ENCODE measurements at places on chromosomes 7 and 10.

GRCh38 chr10:76998451-76998850 is 639.2 kb downstream of the KCNMA1 start:
- no peak for DNase-seq

DNA sequence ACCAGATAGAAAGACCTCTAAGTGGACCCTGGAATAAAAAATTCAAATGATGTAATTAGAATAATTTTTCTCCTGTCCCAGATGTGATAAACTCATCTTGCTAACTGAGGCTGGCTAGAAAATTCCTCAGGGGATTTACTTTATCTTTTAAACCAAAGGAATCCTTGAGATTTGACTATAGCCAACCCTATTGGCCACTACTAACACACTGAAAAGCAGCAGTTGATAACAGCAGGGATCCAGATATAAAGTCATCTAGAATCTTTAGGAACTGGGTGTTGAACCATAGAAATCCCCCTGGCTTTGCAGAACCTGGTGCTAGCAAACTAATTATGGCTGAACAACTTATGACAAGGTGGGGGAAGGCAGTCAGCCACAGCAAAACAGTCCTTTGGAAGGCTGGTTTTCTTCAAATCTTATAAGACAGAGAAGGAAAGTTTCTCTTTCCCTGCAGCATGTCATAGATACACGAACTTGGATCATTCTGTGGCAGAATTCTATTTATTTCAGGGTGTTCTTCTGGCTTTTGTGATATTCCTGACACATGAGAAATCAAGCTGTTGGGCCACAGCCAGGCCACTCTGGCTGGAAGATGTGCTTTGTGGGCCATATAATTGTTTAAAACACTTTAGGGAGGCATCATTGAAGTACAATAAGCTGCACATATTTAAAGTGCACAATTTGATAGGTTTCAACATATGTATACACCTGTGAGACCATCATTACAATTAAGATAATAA is 643.6 kb downstream of the SORCS3 start:
- DNase-seq: no peak

DNA sequence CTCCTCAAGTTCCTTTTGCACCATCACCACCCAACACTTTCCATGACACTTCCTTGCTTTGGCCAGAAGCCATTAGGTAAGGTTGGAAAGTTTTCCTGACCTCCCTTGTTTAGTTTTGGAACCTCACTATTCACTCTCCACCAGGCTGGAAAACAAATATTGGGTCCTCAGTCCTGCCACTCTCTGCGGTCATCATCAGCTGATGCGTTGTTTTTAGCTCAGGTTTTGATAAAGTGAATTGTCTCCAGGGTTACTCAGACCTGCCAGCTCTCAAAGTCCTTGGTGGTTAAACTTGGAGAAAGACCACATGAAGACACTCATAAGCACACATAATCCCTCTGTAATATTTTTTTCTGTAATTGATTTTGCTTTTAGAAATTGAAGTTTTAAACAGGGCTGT is 55.5 kb downstream of the CCDC186 start:
- no peak for DNase-seq

- DNase-seq: no peak
Observed at GRCh38 chr7:95901006-95901405, 128.7 kb downstream of the DYNC1I1 start.

DNA sequence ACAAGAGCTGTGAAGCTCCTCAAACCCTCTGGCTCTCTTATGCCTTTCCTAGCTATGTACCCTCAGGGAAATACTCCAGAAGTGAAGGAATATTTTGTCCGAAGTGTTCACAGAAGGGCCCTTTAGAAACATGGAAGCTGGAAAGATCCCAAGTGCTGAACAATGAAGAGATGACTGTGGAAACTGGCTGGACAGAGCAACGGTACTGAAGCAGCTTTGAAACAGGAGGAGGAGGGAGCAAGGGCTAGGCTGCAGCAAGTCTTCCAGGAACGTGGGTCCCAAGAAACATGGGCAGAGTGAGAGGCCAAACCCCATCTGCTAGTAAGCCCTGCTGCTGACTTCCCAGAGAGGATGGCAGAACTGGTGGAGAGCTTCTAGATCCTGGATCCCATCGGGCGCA is 3.0 kb upstream of the PSAP start:
- DNase-seq: no peak

DNA sequence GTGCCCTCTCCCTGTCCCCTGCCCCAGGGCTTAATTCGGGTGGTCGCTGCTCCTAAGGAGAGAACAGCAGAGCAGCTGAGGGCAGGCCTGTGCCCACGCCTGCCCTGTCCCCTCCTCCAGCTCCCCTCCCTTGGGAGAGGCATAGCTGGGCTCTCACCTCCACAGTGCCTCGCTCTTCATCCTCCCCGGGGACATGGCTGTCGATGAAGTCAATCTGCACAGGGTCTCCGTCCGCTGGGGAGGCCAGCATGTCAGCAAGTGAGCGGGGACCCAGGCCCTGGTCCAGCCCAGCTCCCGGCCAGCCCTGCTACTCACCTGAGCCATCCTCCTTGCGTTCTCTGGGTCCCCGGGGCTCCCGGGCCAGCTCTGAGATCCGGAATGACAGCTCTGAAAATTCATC is 3.8 kb upstream of the SAP25 start:
- DNase-seq: no peak

GRCh38 chr10:132392811-132393694 is 3.9 kb upstream of the PWWP2B start:
- peak; percentile 36 for DNase-seq

DNA sequence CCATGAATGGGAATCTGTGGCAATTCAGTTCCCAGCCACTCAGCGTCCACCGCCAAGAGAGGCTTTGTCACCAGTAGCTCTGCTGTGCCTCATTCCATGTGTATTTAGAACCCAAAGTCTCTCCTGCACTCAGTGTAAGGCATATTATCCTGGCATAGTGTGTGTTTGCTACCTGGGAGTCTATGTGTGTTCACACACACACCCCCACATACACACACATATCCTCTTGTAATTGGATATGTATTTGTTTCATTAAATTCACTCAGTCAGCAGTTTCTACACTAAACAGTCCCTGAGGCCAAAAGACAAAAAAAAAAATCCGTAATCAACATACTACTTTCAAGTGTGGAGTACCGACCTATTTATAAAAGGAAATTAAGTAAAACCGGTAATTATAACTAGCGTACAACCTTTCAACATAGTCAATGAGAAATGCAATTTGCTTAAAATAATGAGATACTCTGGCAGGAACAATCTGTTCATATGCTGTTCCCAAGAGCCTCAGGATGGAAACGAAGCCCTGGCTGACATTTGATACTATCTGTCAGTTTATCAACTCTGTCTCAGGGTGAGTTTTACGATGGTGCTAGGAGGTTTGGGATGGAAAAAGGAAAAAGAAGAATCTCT is 425.8 kb upstream of the CELF2 start:
- DNase-seq: peak; percentile 45

DNA sequence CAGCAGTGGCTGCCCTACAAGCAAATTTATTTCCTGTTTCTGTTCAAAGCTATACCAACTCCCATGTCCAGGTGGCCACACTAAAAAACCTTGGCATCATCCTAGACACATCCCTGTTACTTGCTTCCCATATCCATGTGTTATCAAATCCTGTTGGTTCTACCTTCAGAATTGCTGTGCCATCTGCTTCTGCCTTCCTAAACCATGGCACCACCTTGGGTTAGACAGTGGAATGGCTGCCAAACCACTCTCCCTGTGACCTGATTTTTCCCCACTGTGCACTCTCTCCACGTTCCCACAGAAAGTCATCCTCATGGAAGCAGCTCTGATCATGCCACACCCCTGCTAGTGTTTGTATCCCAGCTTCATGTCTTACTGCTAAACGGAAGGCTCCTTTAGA is 697.6 kb upstream of the GALNT17 start:
- no peak for DNase-seq

GRCh38 chr7:25093268-25093826 is 31.7 kb downstream of the CYCS start:
- DNase-seq: peak; percentile 71

DNA sequence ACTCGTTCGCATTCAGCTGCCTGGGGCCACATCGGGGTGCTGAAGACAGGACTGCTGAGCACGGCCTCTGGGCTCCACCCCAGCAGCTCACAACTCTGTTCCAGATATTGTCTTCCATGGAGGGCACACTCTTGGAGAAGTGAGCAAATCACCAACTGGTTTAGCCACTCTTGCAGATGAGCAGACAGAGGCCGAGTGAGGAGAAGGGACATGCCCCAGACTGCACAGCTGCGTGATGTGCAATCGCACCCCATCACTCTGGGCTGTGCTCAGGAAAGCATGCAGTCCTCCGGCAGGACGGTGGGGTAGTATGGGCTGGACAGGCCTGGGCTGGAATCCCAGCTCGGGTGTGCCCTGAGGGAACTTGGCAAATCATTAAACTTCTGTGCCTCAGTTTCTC is 111.6 kb downstream of the FAM53B start:
- no peak for DNase-seq

DNA sequence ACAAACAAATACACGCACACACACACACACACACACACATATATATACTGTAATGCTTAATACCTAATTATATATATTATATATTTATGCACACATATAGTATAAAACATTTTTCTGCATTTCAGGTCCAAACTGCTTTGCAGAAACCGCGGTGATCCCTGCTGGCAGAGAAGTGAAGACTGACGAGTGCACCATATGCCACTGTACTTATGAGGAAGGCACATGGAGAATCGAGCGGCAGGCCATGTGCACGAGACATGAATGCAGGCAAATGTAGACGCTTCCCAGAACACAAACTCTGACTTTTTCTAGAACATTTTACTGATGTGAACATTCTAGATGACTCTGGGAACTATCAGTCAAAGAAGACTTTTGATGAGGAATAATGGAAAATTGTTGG is 138.5 kb downstream of the VWC2 start:
- DNase-seq: no peak

- DNase-seq: no peak
Observed at GRCh38 chr10:13795653-13796555, 209.1 kb downstream of the PRPF18 start.

DNA sequence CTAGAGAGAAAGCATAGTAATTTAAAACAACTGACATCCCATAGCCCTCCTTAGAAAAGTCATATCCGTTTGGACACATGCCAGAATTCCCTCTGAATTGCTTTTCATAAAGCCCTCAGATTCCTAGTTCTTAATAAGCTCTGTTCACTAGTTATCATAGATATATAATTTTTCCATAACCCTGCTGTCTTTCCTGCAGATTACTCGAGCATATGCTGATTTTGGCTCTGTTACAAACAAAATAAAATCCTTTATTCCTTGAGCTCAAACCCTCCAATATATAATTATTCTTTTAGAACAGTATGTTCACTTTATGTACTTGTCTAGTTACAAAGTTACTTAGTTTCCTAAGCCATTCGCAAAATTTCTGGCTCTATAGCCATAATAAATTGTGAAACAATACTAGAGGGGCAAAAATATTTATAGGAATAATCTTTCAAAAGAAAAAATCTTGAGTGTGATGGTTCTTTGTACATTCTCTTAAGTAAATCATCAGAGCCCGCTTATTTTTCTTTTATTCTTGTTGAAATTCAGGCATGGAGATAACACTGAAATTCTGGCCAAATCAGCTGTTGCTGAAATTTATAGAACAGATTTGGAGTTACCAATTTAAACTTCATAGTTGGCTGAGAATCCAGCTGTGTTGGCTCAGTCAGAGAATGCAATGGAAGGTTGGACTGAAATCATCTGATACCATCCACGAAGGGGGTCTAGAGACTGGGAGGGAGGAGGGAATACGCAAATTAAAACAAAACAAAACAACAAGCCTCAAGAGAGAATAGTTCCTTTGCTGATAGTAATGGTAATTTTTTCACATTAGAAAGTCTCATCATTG is 146.1 kb upstream of the TMEM196 start:
- no peak for DNase-seq

DNA sequence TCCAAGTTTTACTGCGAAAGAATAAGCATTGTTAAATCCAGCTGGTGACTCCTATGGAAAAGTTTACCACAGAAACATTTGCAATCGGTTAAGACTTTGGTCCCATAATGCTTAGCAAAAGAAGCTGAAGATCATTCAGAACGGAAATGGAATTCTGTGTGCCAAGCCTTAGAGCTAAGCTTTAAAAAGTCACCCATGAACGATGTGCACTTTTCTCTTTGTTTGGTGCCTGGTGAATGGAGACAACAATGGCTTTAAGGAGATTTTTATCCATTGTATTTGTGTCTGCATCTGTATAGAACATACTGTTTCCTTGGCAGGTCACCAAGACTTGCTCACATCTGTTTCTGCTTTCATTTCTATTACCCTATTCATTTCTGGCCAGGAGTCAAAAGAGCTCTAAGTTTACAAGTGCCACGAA is 26.3 kb upstream of the COL1A2 start:
- peak; percentile 55 for DNase-seq

DNA sequence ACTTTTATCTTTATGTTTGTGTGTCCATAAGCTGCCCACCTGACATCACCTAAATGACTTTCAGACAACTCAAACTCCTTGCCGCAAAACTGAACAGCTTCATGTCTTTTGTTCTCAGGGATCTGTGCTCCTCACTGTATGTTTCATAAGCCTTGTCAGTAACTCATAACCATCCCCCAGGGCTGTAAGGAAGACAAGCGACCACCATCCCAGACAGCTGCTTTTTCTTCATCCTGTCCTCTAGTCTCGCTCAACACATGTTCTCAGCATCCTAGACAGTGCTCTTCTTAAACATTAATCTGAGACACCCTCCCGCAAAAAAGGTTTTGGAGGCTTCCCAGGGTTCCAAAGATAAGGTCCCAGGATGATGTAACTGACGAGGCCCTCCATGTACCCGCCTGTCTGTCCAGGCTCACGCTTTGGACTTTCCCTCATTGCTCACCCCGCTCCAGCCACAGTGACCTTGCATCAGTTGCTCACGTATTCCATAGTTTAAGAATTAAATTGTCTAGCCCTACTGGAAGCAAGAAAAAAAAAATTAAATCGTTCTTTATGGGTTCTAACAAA is 69.8 kb downstream of the MAP3K8 start:
- no peak for DNase-seq

DNA sequence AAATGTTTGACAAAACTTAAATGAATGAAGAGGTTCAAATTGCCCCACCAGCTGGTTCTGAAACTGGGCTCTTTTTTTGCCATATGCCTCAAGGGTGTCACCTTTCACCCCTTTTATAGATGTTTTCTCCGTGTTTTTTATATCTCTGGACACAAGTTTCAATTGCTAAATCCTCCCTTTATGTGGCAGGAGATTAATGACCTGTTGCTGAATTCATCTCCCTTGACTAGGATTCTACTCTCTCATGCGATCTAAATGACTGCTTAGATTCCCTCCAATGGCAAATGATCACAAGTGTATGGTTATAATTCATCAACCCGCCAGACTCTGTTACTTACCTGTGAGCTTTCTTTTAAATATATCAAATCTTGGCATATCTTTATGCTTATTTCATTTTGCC is 677.0 kb upstream of the POT1 start:
- DNase-seq: peak; percentile 64

GRCh38 chr7:109121599-109122300 is 552.1 kb downstream of the DNAJB9 start:
- no peak for DNase-seq

DNA sequence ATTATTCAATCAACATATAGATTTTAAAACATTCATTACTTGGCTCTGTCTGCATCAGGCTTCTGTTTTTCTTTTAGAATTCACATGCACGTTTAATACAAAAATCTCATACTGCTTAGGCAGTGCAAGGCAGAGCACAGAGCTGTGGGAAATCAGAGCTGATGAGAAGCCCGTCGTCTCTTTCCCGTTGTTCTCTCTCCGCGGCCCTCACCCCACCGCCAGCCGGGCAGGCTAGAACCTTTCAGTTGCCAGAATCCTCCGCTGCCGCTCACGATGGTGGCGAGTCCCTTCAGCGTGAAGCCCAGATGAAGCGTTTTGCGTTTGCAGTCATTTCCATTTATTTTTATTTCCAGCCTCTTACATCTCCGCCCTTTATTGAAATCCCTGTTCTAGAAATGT is 648.2 kb downstream of the SDK1 start:
- no peak for DNase-seq

- DNase-seq: peak; percentile 28
Observed at GRCh38 chr10:63901881-63902280, 380.7 kb downstream of the REEP3 start.

All from kidney (tissue), 22 donors.